Anterior cingulate cortex (tissue), 58 donors: ENCODE measurements at places on chromosomes 2 and 18.

- no peak for DNase-seq
These were observed 42.4 kb upstream of the PPM1B start for GRCh38 chr2:44126106-44126797.

DNA sequence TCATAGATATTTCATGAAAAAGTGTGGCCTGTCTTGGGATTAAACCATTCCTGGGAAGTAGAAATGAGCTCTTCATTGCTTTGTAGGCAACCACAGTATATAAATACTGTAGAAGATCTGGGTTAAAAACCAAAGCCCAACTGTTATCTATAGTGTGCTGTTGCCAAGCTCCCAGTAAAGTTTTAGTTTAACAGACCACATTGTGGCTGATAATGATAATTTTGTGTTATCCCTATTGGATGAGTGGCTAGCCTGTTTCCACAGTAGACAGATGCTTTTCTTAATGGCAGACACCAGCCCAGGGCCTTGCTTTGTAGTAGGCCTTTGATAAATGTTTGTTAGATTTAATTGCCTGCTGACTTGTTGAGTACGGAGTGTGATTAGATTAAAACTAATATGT lies 52.1 kb downstream of the FMNL2 start:
- DNase-seq: no peak

- no peak for DNase-seq
These were observed 549.9 kb downstream of the CBLN2 start for GRCh38 chr18:71994273-71994672.

DNA sequence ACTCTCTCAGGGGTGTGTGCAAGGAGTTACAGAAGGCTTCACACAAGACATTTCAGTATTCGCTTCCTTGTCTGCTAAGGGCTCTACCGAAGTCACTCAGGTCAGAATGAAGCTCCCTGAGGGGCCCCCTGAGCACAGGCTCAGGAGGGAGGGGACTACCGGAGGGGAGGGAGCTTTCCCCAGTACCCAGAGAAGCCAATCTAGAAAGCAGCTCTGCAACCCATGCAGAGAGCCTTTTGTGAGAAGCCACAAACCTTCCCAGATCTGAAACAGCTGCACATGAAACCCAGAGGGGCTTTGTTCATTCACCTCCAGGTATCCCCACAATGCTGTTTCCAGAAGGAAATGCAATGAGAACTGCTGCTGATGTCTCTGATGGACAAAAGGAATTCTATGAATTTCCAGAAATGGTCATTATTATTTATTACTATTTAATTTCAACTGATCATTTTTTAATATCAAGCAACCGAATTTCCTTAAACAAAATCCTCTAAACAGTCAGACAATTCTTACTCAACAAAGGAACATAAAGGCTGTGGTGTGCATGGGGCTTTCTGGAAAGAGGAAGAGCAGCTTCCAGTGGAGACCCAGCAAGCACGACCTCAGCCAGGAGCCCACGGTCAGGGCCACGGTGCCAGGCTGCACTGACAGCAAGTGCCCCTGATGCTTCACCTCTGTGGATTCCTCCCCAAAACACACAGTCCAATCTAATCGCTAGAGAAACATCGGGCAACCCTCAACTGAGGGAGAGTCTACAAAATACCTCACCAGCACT lies 42.0 kb downstream of the NDUFA10 start:
- no peak for DNase-seq

DNA sequence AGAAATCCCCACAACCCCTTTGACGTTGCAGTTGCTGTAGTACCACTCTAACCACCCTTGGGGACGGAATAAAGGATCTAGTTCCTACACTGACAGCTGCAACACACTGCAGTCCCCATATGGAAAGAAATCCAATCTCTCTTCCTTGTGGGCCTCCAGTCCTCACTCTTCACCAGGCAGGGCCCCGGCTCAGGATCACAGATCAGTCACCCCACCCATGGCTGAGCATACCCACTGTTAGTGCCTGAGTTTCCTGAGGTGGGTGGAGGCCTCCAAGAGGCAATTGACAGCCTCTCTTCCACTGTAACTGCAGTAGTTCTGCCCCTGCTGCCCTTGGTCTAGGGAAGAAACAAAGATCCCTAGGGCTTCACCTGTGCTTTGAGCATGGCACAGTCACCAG lies 670.0 kb upstream of the CDH2 start:
- no peak for DNase-seq
